Airway epithelial cell (primary cell): ENCODE measurements at places on chromosomes 5 and 9. TPM values are rescaled to one million over a fixed set of nuclear protein-coding genes. Genes with fewer than 3 reads are reported as not detected.

MEF2C gene
- 0.42 and 2.1 TPM in 2 replicates for total RNA-seq

APBA1 gene
- total RNA-seq, result 0.65 and 0.85 TPM in 2 replicates

KIF4B gene
- not detected in 2 replicates for total RNA-seq

ACTBL2 gene
- 0.35 and 1.4 TPM in 2 replicates for total RNA-seq

CBY3 gene
- not detected in 2 replicates for total RNA-seq

SPINK13 gene
- not detected in 2 replicates for total RNA-seq

IFNA21 gene
- not detected in 2 replicates for total RNA-seq

SETX gene
- total RNA-seq, result 22.0 and 24.9 TPM in 2 replicates

NPR3 gene
- total RNA-seq, result 2.0 and 3.7 TPM in 2 replicates

PCDHA12 gene
- not detected in 2 replicates for total RNA-seq

TSSK1B gene
- total RNA-seq, result 0.14 and 0.37 TPM in 2 replicates

PCDHB11 gene
- 0.09 TPM in 1 of 2 replicates, not detected in the other for total RNA-seq

AGTPBP1 gene
- 9.6 and 10.9 TPM in 2 replicates for total RNA-seq

IRX2 gene
- total RNA-seq, result 46.8 and 56.3 TPM in 2 replicates

ADCY2 gene
- not detected in 2 replicates for total RNA-seq

C8G gene
- not detected in 2 replicates for total RNA-seq

RGS7BP gene
- total RNA-seq, result 0.19 TPM in 1 of 2 replicates, not detected in the other

ZNG1C gene
- total RNA-seq, result 16.0 and 24.2 TPM in 2 replicates

PAEP gene
- not detected in 2 replicates for total RNA-seq

CCL28 gene
- 1.2 and 1.6 TPM in 2 replicates for total RNA-seq

PCDHGB6 gene
- total RNA-seq, result 1.1 and 1.5 TPM in 2 replicates

ARID3C gene
- total RNA-seq, result not detected in 2 replicates

VCAN gene
- total RNA-seq, result 52.4 and 81.1 TPM in 2 replicates

IFNK gene
- not detected in 2 replicates for total RNA-seq

CARTPT gene
- total RNA-seq, result not detected in 2 replicates

SCGB3A2 gene
- total RNA-seq, result not detected in 2 replicates

ADAMTS16 gene
- not detected in 2 replicates for total RNA-seq

ZNF618 gene
- 8.0 and 9.0 TPM in 2 replicates for total RNA-seq

TRIP13 gene
- 34.3 and 45.1 TPM in 2 replicates for total RNA-seq

INSYN2B gene
- 0.42 and 1.9 TPM in 2 replicates for total RNA-seq

SV2C gene
- 0.14 TPM in 1 of 2 replicates, not detected in the other for total RNA-seq

OMD gene
- total RNA-seq, result not detected in 2 replicates

C5orf47 gene
- total RNA-seq, result not detected in 2 replicates

UNC5A gene
- total RNA-seq, result 0.05 TPM in 1 of 2 replicates, not detected in the other

FOXD4L4 gene
- total RNA-seq, result 0.07 and 0.19 TPM in 2 replicates

FAM221B gene
- total RNA-seq, result not detected in 2 replicates

MARCHF6 gene
- total RNA-seq, result 26.8 and 29.5 TPM in 2 replicates

HTR4 gene
- total RNA-seq, result not detected in 2 replicates

TERT gene
- not detected in 2 replicates for total RNA-seq

CDC25C gene
- 7.4 and 8.8 TPM in 2 replicates for total RNA-seq

PCA3 gene
- not detected in 2 replicates for total RNA-seq

CKMT2 gene
- total RNA-seq, result not detected in 2 replicates

TNIP1 gene
- total RNA-seq, result 112 and 114 TPM in 2 replicates
